ENCODE measurements at places on chromosomes 16 and 17. TPM values are rescaled to one million over a fixed set of nuclear protein-coding genes. Genes with fewer than 3 reads are reported as not detected.

DNA sequence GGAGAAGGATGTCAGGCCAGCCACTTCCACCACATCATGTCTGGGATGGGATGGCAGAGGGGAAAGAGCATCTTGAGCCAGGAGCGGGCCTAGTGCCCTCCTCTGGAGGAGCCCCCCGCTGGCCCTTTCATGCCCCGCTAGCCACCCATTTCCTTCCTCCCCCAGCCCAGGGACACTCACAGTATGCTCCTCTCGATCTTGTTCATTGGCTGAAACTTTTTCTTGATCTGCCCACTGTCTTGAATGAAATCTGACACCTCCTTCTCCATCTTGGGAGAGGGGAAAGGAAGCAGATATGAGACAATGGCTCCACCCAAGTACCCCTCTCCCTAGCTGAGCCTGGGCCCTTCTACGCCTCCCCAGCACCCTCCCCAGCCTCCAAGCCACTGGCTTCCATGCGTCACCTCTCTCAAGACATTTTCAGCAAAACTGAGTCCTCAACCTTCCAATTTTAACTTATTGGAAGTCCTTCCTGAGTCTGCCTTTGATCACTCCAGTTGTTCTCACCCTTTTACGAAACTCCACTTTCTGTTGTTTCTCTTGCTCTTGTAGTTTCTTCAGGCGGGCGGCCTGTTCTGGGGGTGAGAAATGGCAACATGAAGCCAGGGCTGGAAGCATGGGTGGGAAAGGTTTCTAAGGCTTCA, 7.2 kb downstream of the SPAG7 start:
- no peak for DNase-seq

POLR3E gene
- polyA plus RNA-seq: 59.7 TPM

NOD2 gene
- polyA plus RNA-seq: 0.61 TPM

PRAC1 gene
- polyA plus RNA-seq: not detected

GRCh38 chr16:74769586-74770190, 4.9 kb downstream of the FA2H start:
- DNase-seq: no peak

DNA sequence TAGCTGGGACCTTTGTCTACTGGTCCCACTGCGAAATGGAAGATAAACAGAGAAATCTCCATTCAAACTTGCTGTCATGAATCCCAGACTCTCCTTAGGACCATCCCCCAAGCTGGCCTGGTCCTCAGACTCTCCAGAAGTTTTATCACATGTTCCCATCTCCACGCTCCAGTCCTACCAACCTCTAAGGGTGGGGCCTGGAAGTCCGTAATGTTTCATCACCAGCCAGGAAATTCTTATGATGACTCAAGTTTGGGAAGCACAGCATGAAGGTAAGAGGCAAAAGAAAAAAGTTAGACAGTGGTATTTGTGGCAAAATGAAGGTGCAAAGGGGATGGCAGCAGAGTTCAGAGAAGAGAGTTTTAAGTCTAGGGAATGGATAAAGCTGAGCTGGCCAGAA, 52.7 kb downstream of the ZNF18 start:
- no peak for DNase-seq

- DNase-seq: no peak
Measured at GRCh38 chr16:11949527-11949926, 7.7 kb upstream of the NPIPB2 start.

PLCD3 gene
- 24.3 TPM for polyA plus RNA-seq

- no peak for DNase-seq
Measured at GRCh38 chr17:27379888-27380533, 76.2 kb upstream of the KSR1 start.

DNA sequence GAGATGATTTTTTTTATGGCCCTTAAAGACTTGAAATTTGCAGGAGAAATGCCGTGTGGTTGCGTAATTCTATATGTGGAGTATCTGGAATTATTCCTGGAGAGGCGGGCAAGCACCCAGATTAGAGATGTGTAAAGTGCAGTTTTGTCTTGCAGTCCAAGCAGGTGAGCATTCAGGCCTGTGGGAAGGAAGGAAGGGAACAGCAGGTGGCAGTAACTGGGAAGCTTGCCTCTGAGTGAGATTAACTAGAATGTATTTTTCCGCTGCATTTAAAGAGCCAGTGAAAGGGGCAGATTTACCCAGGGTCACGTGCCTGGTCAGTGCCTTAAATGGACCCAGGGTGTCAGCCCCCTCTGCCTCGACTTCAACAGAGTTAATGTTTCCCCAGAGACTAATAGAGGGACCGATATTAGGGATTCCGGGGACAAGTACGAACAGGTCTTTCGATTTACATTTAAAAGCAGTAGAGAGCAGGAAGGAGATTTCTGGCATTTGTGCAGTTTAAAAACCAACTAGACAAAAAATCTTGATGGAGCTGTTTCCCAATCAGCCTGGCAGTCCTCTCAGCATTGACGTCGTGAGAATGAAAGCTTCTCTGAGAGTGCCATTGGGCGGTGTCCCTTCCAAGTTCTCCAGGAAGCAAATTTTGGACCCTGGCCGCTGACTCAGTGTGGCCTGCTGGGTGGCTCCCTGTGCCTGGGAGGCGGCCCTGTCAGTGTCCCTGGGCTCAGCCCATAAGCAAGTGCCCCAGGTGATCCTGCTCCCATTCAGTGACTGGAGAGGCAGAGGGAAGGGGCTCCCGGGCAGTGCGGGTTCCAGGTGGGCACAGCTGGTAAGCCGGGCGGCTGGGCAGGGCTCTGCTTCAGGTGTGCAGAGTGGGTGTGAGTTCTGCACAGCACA, 38.2 kb downstream of the KSR1 start:
- no peak for DNase-seq

PLXDC1 gene
- 7.0 TPM for polyA plus RNA-seq

TBC1D3G gene
- not detected for polyA plus RNA-seq

RPL13 gene
- 1,657 TPM for polyA plus RNA-seq

- peak; percentile 17 for DNase-seq
Measured at GRCh38 chr16:15518381-15519351, 84.3 kb downstream of the BMERB1 start.

- DNase-seq: no peak
Measured at GRCh38 chr17:70773258-70773657, 603.9 kb downstream of the KCNJ2 start.

KRT20 gene
- 0.08 TPM for polyA plus RNA-seq

TRPV3 gene
- 1.0 TPM for polyA plus RNA-seq

GRCh38 chr17:45852535-45853297, 8.0 kb downstream of the SPPL2C start:
- DNase-seq: peak; percentile 49

GRCh38 chr16:17027488-17028129, 443.2 kb downstream of the XYLT1 start:
- no peak for DNase-seq

DNA sequence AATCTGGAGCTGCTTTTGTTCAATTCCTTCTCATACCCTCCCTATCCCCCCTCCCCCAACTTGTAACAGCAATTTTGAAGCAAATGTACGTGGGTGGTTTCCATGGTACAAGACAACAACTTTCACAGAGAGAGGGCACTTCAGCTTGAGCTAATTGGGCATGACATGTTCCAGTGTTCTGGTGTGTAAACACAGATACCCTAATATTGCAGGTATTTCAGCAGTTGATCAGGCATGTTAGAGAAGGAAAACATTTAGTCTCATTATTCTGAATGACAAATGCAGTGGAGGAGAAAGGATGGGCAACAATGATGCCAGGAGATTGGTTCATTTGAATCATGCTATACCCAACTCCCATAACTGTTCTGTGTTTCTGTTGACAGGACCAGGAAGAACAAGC, 137.5 kb downstream of the TRIM37 start:
- DNase-seq: peak; percentile 16

- no peak for DNase-seq
Measured at GRCh38 chr17:78532922-78533640, 44.1 kb downstream of the DNAH17 start.

GRCh38 chr16:6708576-6709215, 623.9 kb upstream of the RBFOX1 start:
- no peak for DNase-seq

- no peak for DNase-seq
Measured at GRCh38 chr17:6507535-6507934, 48.8 kb downstream of the PITPNM3 start.

Data from right renal pelvis (tissue), 4 donors.